Left cardiac atrium (tissue), 4 donors: ENCODE measurements at places on chromosomes 16 and 17.

GRCh38 chr17:8954339-8954738 is 11.2 kb downstream of the PIK3R5 start:
- DNase-seq = peak; percentile 58

DNA sequence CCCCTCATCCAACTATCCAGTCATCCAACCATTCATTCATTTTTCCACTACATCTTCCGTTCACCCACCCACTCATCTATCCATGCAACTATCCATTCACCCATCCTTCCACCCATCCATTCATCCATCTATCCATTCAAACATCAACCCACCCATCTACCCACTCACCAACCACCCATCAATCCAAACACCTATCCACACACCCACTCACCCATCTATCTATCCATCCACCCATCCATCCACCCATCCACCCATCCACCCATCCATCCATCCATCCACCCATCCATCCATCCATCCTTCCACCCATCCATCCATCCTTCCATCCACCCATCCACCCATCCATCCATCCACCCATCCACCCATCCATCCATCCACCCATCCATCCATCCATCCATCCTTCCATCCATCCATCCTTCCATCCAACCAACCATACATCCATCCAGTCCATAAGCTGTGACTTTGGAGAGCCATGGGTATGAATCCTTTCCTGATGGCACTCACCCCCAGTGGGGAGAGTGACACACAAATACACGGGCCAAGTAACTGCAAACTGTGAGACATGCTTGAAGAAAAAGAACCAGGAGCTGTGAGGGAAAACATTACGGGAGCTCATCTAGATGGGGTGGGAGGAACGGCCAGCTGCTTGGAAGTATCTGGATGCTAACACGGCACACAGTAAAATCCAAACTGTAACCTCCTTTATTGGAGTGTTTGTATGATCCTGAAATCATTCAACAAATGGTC is 100.0 kb upstream of the TNRC6C start:
- peak; percentile 2 for DNase-seq

DNA sequence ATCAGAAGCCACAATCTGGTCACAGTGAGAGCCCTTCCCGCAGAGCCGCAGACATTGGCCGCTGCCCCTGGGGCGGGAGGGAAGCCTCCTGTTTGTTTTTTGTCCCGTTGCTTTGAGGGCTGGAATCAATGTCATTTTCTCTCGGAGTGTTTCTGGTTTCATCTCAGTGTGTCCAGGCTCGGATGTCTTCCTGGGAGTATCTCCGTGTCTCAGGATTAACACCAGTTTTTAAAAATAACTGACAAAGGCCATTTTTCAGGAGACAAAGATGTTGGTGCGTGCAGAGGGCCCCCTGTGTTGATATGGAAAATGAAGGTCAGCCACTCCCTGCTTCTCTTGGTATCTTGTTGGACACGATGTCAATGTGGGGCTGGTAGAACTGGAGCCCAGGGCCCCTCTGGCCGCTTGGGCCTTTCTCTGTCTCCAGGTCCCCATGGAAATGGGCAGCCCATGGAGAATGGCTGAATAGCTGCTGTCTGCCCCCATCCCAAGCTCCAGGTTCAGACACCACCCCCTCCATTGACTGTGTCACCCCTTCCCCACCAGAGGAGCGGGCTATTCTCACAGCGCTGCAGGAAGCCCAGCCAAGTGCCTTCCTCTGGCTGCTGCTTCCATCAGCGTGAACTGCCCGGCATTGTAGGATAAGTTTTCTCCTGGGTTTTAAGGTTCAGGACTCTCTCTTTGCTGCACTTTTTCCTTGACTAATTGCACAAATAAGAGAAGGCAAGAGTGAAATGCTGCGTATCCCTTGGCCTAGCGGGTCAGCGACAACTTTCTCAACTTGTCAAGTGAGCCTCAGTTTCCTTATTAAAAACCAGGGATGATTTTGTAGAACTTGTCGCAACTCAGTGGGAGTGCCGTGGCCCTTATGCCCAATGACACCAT is 72.2 kb upstream of the METTL9 start:
- peak; percentile 20 for DNase-seq

DNA sequence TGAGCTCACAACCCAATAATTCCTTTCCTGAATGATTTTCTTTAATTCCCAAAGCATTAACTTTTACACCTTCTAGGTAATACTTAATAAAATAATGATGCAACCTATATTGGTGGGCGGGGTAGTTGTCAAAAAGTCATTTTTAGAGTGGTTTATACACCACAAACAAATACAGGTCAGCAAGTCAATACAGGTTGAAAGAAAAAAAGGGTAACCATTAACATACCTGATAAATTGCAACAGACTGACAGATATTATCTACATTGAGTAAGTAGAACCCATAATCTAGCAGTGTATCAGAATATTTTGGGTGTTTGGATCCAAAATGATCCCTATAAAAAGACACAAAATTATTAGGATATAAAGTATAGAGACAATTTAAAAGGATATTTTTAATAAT is 39.3 kb downstream of the CHCT1 start:
- DNase-seq = no peak

GRCh38 chr16:12900599-12901203 is 697 bp upstream of the SHISA9 start:
- DNase-seq = no peak

DNA sequence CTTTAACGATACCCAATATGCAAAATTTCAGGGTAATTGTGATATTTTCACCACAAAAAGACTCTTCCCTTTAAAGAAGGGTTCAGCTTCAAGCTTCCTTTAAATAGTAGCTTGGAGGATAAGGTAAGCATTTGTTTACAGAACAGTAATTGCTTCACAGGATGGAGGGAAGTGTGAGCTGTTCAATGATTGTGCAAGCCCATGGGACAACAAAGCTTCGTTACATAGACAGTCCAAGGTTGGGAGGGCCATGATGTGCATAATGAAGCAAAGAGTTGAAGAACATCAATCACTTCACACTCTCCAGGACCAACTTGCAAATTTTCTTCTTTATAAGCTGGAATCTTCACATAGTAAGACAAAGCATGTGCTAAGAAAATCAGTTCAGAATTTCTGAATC is 145.0 kb upstream of the ASIC2 start:
- no peak for DNase-seq

DNA sequence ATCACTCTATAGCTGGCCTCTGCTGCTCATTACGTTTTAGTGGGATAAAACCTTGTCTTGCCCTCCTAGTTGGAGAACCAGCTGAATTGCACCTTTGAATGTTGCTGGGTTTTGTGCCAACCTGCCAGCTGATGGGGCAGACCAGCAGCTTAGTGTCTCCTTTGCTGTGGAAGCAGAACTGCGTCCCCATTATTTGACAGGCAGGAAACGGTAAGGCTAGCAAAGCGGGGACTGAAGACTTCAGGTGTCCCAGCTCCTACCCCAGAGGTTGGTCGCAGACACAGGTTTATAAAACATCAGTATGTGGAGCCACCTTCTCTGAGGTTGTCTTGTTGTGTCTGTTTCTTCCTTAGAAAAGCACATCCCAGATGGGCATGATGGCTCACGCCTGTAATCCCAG is 158.1 kb downstream of the PRKCA start:
- DNase-seq = no peak

DNA sequence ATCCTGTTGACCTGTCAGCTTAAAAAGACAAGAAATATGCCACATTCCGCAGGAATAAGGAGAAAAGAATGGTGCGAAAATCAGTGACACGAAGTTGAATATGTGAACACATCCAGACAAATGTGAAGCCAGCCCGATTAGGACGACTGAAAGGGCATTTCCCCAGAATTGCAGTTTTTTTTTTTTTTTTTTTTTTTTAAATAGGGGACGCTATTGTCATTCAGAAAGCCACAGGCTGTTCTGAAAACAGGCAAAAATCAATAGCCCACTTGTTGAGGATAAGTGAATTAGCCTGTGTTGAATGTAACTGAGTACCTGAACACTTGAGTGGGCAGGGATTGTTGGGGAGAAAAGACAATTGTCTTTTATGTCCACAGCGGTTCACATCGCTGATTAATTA is 507.1 kb downstream of the WWOX start:
- DNase-seq = no peak

GRCh38 chr16:4409081-4409932 is 7.1 kb downstream of the CORO7 start:
- DNase-seq = no peak

GRCh38 chr16:13795131-13795530 is 124.8 kb upstream of the ERCC4 start:
- no peak for DNase-seq

- DNase-seq = peak; percentile 91
Measured at GRCh38 chr17:77424585-77425344, 284.0 kb downstream of the SEC14L1 start.

DNA sequence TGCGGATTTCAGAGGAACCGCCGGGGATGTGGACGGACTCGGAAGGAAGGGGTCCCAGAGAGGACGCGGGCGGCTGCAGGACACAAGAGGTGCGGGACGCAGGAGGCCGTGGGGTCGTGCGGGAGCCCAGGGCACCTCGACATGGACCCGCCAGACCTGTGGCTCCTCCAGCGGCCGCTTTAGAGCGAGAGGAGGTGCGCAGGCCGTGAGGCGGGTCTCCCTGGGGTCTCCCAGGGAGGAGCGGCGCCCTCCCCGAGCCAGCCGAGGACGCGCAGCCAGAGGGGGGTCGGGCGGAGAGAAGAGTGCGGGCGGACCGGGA is 6.8 kb upstream of the FLYWCH1 start:
- DNase-seq = peak; percentile 53

GRCh38 chr17:32824334-32824733 is 52.6 kb downstream of the MYO1D start:
- DNase-seq = no peak

GRCh38 chr17:35734396-35734795 is 3.0 kb downstream of the RASL10B start:
- no peak for DNase-seq

DNA sequence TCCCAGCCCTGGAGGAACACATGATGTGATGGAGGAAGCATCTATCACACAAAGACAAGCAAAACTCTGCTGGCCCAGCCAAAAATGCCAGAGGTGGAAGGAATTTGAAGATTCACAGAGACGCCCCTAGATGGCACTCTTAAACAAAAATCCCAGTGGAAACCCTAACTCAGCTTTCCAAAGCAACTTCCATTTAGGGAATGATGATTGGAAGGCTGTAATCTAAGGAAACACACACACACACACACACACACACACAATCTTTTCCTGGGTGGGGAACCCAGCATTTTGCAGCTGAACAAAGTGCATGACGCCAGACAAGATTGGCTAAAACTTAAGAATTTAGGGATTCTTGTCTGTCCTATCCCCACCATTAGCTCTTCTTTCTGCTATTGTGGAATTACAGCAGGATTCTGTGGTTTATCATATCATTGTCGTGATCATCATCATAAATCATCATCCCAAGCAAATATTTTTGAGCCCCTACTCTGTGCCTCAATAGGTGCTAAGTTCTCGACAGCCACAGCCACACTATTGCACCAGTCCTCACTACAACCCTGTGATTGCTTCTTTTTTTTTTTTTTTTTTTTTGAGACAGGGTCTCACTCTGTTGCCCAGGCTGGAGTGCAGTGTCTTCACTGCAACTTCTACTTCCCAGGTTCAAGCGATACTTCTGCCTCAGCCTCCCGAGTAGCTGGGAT is 1.6 kb upstream of the LDAF1 start:
- peak; percentile 26 for DNase-seq

- DNase-seq = no peak
Measured at GRCh38 chr16:57753448-57754353, 18.1 kb downstream of the KATNB1 start.

DNA sequence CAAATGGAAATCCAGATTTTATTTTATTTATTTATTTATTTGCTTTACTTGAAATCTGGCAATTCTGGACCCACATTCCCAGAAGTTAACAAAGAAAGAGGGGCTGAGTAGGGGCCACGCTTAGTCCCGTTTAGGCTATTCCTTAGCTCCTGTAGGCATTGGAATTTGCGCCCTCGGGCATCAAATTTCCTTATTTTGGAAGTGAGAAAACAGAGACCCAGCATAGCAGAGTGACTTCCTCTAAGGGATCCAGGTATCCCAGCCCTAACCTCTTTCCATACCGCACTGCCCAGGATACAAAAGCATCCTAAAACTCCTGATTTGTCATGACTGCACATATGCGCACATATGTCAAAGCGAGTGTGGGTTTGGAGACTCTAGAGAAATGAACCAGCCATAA is 19.0 kb upstream of the SMG1 start:
- no peak for DNase-seq

DNA sequence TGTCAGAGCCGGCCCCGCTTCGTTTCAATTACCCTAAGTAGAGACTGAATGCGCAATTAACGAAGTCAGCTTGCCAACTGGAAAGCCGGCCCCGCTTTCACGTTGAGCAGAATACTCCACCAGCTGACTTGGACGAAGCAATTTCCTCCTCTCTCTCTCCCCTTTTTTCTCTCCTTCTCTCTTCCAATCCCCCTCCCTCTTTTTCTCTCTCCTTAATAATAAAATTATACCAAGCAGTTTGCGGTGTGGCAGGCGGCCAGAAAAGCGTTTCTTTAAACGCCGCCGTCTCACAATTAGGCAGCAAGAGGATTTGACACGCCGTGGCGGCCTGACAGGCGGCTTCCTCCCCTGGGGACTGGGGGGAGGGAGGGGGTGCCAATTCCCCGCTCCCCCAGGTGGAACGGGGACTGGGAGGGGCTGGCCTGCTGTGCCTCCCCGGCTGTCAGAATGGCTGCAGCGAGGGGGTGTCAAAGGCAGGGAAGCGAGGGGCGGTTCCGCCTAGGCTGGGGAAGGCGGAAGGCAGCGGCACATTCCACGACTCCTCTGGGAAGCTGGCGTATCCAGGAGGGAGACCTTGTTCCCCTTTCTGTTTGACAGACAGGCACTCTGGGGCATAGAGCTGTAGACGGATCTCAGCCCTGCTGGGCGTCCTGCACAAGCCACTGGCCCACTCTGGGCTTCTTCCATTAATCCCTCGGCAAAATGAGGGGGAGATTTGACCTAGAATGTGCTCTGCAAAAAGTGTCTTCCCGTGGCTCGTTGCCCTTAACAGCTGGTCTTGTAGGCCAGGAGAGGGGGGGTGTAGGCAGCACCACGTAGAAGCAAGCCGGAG is 52.7 kb downstream of the SREBF1 start:
- DNase-seq = no peak

DNA sequence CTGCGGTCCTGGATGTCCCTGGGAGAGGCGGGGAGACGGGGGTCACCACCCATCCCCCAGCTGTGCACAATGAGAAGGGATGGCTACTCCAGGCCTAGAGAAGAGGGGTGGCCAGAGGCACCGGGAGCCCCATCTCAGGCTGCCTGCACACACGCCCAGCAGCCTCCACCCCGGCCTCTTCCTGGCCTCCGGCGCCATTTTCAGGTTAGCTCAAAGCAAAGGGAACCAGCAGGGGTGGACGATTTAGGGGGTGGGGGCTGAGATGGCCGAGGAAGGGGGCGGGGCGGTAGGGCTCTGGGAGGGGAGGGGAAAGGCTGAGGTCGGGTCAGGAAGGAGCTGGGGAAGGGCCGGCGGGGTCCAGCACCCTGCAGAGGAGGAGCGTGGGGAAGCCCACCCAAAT is 42.8 kb downstream of the SRCIN1 start:
- DNase-seq = no peak
